ENCODE measurements at places on chromosomes 12 and 14. TPM values are rescaled to one million over a fixed set of nuclear protein-coding genes. Genes with fewer than 3 reads are reported as not detected.

Gene CCDC196
- not detected for total RNA-seq

Gene MYH7
- not detected for total RNA-seq

Gene USP44
- total RNA-seq = 0.44 TPM

Gene PLA2G1B
- total RNA-seq = not detected

Gene INHBE
- total RNA-seq = not detected

Gene RPS6KL1
- 11.1 TPM for total RNA-seq

Gene KRT1
- total RNA-seq = not detected

Gene BORCS5
- 5.2 TPM for total RNA-seq

Gene ACOT4
- total RNA-seq = 1.4 TPM

Gene UBC
- 1,375 TPM for total RNA-seq

Gene ISM2
- 0.07 TPM for total RNA-seq

Gene SYNE3
- 21.6 TPM for total RNA-seq

Gene LALBA
- total RNA-seq = not detected

Gene AP4S1
- total RNA-seq = 7.2 TPM

Gene CLEC2A
- total RNA-seq = not detected

Gene CCDC177
- not detected for total RNA-seq

Gene POTEG
- not detected for total RNA-seq

Gene ASB2
- total RNA-seq = 0.10 TPM

Gene ALG10
- 6.2 TPM for total RNA-seq

Gene TGM1
- 2.1 TPM for total RNA-seq

Gene KERA
- not detected for total RNA-seq

Gene SLC10A1
- not detected for total RNA-seq

Gene ADCY4
- 26.8 TPM for total RNA-seq

Gene KCNH3
- total RNA-seq = not detected

Gene MYF6
- not detected for total RNA-seq

Gene CALCOCO1
- 32.6 TPM for total RNA-seq

Gene CLEC14A
- 167 TPM for total RNA-seq

Gene ARHGEF25
- total RNA-seq = 0.07 TPM

Gene CLECL1
- not detected for total RNA-seq

Gene MGP
- total RNA-seq = 38.0 TPM

Gene GPR68
- 2.2 TPM for total RNA-seq

Gene CMA1
- total RNA-seq = not detected

Gene MEG3
- 4.1 TPM for total RNA-seq

Gene AICDA
- not detected for total RNA-seq

Gene RNF212B
- total RNA-seq = not detected

Gene TAS2R31
- total RNA-seq = 0.15 TPM

Gene B4GALNT1
- total RNA-seq = not detected

Gene TROAP
- total RNA-seq = 26.0 TPM

Gene KLRC1
- total RNA-seq = not detected

Gene PELI2
- total RNA-seq = 2.5 TPM

Gene KITLG
- 80.9 TPM for total RNA-seq

Gene KRT75
- not detected for total RNA-seq

Gene KMT2D
- 15.9 TPM for total RNA-seq

Gene MUCL1
- not detected for total RNA-seq

Gene OAS3
- 94.5 TPM for total RNA-seq

Gene ATL1
- total RNA-seq = 5.1 TPM

Gene DIO2
- not detected for total RNA-seq

Gene GSG1
- total RNA-seq = not detected

Gene IL23A
- not detected for total RNA-seq

Gene LIN7A
- 0.07 TPM for total RNA-seq

Gene PMEL
- total RNA-seq = not detected

Gene APOLD1
- 53.7 TPM for total RNA-seq

Gene CYP46A1
- 0.15 TPM for total RNA-seq

Gene OR4E2
- not detected for total RNA-seq

Gene OASL
- total RNA-seq = 7.7 TPM

Gene SLC2A14
- total RNA-seq = not detected

Gene KCNC2
- total RNA-seq = not detected

Gene CCDC92
- 11.9 TPM for total RNA-seq

Gene NXPH4
- not detected for total RNA-seq

All from mammary microvascular endothelial cell (primary cell).